ENCODE measurements at places on chromosomes 7 and 10.

DNA sequence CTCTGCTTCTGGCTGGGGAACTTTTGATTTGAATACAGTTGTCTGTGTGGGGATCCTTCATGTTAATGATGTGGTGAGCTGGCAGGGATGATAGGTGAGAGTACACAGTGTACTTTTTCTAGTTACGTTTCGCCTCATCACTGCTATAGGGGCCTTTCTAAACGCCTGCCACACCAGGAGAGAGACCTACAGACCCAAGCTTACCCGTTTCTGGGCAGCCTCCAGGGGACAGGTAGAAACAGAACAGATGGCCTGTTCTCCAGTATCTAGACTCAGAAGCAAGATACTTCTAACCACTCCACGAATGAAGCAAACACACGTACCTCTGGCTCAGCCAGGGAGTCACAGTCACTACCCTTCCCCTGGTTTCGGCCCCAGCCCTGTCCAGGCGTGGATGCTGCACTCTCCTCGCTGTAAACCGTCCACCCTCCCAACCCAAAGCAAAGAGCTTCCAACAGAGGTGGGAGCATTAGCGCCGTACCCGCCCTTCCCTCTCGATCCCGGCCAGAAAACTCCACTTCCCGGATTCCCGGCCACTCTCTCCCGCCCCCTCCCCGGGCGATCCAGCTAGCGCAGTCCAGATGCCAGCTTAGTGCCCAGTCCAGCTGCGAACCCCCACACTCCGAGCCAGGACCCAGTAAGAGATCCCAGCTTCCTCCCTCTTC is 1.2 kb downstream of the CCDC6 start:
- DNase-seq, result peak; percentile 62

DNA sequence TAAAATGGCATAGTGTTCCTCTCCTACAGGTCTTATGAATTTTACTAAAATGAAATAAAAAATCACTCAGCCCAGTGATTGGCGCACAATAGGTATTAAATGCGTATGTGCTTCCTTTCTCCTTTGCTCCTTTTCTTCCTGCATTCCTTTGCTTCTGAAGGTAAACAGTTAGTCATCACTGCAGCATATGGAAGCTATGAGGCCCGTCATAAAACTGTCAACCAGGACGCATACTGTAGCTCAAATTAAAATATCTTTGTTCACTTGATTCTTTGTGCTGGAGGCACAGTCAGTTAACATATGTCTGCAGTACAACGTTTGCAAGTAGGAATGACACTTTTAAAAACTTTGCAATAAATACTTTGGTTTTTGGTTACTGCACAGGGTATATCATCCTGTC is 374.7 kb downstream of the TCERG1L start:
- DNase-seq, result no peak

GRCh38 chr7:68730964-68731363 is 867.3 kb upstream of the AUTS2 start:
- DNase-seq, result peak; percentile 97

- DNase-seq, result no peak
Observed at GRCh38 chr7:36736899-36737211, 12.6 kb upstream of the AOAH start.

DNA sequence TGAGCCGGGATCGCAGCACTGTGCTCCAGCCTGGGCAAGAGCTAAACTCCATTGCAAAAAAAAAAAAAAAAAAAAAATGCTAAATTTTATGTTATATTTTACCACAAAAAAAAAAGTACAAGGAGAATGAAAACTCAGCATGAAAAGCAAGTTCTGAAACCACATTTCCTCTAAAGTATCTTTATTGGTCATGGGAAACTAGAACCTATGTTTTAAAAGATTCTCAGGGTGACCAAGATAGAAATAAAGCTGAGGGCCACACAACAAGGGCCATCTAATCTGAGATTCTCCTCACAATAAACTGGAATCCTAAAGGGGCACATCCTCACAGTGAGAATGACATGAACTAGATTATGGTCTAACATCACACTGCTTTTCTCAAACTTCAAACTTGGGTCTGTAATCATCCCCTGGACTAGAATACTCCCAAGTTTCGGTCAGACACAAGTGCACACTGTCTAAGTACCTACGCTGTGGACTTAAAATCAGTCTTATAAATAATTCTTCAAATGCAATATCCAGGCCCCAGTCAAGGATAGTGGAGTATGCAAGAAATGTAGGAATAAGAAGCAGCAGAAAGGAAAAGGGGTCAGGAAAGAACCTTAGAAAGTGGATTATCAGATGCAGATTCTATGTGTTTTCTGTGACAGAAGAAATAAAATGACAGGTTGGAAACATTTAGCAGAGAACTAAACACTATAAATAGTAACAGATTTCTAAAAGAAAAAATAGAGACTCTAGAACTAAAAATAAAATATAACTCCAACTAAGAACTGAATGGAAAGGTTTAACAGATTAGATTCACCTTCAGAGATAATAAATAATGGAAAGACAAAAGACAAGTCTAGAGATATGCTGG is 49.9 kb downstream of the COA1 start:
- DNase-seq, result no peak

GRCh38 chr7:150450491-150451001 is at the start of gene GIMAP8:
Gene GIMAP8 (plus strand): TSS chr7:150450630. CDS start chr7:150466699, 16,069 bp downstream.
- no peak for DNase-seq

DNA sequence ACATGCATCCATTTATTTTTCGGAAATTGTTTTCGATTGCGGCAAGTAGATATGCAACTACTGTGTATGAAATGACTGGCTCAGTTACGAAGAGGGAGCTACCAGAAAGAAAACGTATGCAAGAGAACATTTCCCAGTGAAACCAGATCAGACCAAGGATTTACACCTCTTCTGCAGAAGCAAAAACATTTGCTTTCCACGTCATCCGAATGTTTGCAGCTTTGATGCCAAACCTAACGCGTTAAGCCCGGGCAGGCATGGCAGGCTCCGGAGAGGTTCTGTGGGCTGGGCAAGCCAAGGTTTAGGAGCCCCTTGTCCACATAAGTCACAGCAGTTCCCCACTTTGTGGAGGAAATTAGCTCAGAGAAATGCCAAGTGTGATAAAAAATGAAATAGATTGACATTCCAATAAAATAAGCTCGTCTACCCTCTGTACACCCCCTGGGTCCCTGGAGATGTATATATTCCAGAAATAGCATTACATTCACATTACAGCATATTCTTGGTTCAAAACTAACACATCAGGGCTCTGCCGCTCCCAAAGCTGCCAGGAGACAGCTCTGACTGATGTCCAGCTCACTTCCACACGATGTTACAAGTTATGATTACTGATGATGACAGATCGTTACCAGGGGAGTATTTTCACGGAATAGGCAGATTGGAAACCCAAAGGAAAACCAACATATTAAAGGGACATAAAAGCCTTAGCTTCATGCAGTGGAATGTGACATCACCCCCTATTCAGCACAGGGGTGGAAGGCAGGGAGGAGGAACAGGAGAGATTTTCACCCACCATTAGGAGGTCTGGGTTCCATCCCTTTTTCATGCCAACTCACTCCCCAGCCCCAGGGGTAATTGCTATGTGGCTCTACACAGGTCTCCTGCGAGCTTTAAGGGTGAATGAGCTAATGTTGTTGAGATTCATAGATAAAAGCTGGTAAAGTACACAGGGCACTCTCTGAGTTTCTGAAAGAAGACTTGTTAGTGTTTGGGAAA is 81.5 kb downstream of the LYZL1 start:
- DNase-seq, result peak; percentile 39

DNA sequence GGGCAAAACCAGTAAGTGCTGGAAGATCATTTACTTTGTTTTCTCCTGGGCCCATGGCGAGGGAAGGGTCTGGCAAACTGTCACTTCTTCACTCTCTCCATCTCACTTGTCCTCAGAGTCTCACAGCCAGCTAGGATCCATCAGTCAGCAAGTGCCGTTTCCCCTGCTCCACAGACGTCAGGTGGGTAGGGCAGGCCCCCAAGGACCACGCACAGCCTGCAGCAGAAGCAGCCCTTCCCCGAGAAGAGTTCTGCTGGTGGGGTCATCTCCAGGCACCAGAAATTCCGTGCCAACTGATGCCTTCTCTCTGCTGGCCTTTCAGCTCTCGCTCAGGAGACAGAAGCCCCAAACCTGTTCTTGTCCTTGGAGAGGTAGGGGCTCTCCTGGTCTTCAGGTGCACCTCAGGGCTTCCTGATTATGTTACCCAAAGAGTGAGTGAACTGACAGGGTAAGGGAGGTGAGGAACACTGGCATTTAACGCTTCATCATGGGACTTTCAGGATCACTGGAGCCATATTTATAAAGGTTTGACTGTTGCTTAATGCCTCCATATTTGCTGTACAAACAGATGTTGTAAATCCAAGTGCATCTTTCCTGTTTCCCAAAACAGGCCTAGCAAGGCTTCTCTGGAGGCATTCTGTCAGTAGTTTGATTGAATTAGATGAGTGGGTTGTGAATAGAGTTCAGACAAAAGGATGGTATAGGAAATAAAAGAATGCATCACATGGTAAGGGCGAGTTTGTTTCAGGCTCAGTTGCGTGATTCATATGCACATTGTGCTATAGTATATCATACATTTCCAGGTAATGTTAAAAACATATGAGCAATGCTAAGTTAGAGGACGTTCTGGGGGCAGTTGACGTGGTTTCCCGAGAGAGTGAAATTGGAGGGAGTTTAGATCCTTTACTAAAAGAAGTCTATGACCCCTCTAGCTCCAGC is 13.7 kb upstream of the TSPAN15 start:
- DNase-seq, result peak; percentile 24

DNA sequence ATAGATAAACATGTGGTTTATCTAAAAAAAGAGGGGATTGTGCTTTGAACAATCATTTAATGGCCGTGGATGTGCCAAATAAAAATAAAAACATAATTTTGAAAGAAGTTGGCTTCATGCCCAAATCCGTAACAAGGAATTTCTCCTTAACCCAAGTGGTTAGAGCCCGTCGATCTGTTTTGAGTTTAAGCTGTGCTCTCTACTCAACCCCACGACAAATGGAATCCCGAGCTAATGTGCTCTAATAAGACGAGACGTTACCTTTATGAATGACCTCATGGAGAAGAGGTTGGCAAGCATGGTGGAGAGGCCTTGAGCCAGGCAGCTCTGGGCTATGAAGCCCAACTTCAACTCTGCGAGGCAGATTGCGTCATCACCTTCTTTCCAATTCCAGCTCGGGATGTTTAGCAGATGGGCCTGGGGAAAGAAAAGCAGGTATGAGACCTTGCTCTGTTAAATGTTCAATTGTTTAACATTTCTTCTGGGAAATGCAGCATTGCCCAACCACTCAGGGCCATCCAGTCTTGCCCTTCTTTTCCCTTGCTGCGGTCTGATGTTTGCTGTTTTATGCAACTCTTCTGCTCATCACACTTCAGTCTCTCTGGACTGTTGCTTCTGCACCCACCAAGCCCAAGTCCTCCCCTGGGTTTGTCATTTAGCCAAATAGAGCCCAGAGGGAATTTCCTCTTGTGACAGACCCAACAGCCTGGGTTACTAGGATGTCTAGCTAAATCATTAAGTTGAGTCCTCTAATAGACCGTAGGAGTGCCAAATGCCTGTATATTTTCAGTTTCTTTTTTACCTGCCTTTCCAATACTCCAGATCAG is 564.6 kb downstream of the KCNMA1 start:
- no peak for DNase-seq

DNA sequence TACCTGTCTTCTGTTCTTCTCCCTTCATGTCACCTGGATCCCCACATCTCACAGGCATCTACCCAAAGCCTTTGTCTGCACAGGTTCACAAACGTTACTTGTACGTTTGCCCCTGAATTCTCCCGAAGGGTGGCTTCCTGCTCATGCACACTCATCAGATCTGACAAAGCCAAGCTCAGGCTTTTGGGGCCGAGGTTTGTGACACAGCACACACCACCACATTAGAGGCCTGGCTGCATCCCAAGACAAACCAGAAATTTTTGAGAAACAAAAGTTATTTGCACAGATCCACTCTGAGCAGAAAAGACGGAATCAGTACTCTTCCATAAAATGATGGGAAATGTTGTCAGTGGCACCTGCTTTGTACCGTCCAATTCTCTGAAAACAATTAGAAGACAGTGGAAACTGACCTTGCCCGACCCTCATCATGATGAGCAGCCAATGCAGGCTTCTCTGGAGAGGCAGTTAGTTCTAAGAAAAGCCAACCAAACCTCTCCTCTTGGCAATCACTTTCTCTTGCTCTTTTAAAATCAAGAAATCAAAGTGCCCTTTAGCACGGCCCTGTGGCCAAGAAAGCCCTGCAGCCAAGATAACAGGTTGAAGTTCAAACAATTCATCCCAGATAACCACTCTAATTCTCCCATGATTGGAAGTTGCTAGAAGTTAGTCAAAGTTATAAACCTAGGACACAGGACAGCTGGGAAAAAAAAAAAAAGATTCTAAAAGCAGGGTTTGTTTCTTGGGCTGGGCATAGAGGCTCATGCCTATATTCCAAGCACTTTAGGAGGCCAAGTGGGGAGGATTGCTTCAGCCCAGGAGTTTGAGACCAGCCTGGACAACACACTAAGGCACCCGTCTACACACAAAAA is 13.6 kb upstream of the SVIL start:
- no peak for DNase-seq

- no peak for DNase-seq
Observed at GRCh38 chr10:133150226-133150625, 9.8 kb upstream of the KNDC1 start.

GRCh38 chr7:3326246-3326645 is 25.2 kb downstream of the SDK1 start:
- peak; percentile 11 for DNase-seq

DNA sequence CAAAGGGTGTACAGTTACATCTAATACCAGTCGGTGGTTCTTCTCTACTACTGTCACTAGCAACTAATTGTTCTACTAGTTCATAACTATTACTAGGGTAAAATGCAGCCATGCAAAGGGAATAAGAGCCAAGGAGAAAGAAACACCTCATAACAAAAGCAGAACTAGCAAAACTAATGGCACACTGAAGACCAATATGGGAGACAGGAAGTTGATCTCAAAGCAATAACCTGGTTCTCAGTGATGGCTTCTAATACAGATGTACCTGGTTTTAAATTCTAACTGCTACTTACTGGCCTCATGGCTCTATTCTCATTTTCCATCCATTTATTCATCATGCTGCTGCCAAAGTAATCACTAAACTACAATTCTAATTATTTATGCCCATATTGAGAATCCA is 170.3 kb downstream of the SEMA3E start:
- DNase-seq, result peak; percentile 16

GRCh38 chr7:151735851-151736402 is 141.0 kb downstream of the PRKAG2 start:
- peak; percentile 100 for DNase-seq

DNA sequence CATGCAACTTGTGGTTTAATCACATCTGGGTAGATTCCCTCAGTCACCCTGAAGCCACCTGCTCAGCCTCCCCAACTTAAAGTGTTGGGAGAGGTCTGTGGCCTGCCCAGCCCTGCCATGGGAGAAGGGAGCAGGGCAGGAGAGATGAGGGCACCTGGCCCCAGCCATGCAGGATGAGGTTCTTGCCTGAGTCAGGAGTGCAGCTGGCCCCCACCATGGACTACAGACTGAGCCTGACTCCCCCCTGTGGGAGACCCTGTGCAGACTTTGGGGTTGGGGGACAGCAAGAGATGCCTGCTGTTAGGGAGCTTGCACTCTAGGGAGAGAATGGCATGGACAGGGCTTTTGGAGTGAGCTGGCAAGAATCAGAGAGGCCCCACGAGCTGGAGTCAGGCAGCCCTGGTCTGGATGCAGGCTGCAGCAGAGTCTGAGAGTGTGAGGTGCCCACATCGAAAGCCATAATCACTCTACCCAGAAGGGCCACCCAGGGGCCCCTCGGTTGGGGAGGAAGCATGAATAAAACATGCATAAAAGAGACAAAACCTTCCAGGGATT is 34.7 kb upstream of the DPYSL4 start:
- DNase-seq, result no peak
